ENCODE measurements at places on chromosomes 11 and 22. TPM values are rescaled to one million over a fixed set of nuclear protein-coding genes. Genes with fewer than 3 reads are reported as not detected.
A peak's percentile ranks its signal among the peaks of the same experiment; 100 is the strongest.

The RAB3IL1 gene
- total RNA-seq, result 0.67 TPM

The HBG2 gene
- not detected for total RNA-seq

DNA sequence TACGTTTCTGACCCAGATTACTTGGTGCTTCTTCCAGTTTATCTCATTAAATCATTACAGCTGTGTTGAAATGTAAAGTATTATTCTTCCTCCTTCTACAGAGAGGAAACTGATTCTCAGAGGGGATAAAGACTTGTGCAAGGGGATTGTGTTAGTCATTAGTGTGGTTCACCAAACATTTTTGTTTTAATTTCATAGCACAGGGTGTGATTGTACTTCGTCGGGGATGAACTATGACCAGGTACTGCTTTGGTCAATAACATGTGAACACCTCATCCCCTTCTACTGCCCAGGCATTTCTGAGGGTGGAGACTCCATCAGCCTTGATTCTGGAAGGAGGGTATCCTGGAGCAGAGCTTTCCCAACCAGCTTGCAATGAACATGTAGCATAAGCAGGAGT lies 120.2 kb upstream of the ALX4 start:
- DNase-seq, result no peak

DNA sequence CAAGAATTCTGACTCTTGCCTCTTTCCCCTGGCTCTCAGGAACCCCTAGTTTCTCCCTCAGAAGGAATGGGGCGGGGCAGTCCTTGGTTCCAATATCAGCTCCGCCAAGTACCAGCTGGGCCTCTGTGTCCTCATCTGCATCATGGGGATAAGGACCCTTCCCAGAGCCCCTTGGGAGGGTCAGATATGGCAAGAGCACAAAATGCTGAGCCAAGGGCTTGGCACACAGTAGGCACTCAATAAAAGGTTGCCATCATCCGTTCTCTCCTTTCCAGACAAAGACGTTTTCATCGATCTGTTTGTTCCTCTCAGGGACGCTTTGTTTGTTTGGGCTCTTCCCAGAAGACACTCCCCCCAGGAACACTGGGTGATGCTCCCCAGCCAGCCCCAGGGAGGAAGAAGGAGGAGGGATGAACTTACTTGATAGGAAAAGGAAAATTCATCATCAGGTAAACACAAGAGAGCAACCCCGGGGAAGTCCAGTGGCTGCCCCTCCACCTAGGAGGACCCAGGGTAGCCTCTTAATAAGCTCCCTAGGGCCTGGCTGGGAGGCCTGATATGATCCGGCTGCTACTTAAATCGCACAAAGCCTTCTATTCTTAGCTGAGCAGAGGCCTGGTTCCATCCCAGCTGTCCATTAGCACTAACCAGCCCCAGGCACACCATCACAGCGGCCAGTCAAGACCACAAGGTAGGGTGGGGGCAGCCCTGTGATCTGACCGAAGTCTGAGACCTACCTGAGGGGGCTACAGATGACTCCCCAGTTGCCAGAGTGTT lies 19.6 kb downstream of the GDPD5 start:
- no peak for DNase-seq

DNA sequence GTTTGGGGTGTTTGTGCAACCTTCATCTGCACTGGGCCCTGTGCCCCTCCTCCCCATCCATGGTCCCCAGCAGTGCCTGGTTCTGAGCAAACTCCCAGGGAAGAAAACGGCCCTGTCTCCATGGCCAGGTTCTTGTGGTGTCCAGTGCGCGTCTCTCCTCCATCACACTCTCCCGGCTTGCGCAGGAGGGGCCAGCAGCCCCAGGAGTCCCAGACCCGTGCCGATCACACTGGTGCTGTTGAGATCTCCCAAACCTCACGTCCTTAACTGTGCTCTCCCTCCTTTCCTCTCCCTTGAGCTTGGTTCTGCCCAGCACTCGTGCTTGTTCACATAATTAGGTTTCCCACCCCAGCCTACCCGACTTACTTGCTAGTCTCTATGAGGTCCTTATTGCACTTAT lies 10.9 kb upstream of the GRK2 start:
- DNase-seq, result no peak

DNA sequence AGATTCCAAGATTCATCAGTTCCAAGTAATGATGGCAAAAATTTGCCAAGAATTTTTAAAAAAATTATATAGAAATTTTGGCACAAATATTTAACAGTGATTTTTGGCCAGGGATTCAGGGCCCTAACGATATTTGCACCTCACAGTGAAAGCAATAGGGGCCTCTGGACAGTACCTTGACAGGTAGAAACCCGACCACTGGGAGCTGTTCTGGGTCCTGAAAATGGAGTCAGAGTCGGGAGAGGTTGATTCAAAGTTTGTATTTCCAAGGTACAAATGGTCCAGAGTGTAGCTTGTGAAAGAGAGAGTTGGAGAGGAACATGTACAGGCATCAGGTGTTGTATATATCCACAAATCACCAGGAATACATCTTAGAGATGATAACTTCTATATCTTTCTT lies 41.6 kb downstream of the MRGPRX2 start:
- peak; percentile 70 for DNase-seq

DNA sequence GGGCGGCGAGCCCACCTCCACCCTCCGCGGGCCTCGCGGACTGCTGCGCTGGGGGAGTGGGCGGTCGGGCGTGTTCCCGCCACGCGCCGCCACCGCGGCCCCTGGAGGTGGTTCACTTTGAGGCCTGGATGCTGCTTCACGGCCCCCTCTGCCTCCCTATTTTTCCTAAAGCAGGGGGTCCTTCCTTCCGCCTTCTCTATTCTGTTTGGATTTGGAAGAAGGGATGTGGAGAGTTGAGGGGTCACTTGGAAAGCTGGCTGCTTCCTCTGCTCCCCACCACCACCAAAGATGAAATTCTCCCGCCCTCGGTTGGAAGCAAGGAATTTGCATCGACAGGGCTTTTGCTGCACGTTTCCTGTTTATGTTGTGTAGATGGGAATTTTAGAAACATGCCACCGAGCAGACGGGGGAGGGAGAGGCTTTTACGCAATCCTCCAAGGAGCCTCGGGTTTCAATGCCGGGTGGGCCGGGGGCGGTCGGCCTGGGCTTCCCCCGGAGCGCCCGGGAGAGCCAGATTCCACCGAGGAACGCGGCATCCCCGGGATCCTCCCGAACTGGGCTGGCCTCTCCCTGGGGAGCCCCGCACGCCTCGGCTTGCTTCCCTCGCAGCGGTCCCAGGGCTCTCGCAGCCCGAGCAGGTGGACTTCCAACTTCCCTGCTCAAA lies 403 bp upstream of the SBF2 start:
- no peak for DNase-seq

- DNase-seq, result no peak
Measured at GRCh38 chr11:125481531-125481930, 14.5 kb downstream of the FEZ1 start.

GRCh38 chr11:35165423-35166368 lies 26.7 kb downstream of the CD44 start:
- no peak for DNase-seq

DNA sequence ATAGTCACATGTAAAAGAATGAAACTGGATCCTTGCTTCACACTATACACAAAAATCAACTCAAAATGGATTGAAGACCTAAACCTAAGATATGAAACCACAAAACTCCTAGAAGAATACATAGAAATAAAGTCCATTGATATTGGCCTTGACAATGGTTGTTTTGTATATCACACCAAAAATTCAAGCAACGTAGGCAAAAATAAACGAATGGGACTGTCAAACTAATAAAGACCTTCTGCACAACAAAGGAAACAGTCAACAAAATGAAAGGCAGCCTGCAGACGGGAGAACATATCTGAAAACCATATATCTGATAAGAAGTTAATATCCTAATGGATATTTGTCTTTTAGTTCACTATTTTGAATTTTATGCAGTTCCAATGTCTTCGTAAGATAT lies 292.3 kb upstream of the CNTN5 start:
- DNase-seq, result no peak

- DNase-seq, result no peak
Measured at GRCh38 chr11:32288276-32288675, 147.1 kb downstream of the WT1 start.

Measured in progenitor cell of endocrine pancreas (in vitro differentiated cells).